Right lobe of liver (tissue), 6 donors: ENCODE measurements at places on chromosomes 6 and 20. TPM values are rescaled to one million over a fixed set of nuclear protein-coding genes. Genes with fewer than 3 reads are reported as not detected.

- DNase-seq: peak; percentile 64
- H3K4me1 ChIP-seq: no peaks in the 10 kb centered on the region
- H3K36me3 ChIP-seq: no peaks in the 10 kb centered on the region
Measured at GRCh38 chr6:33018904-33019303, 9.5 kb upstream of the HLA-DOA start.

DNA sequence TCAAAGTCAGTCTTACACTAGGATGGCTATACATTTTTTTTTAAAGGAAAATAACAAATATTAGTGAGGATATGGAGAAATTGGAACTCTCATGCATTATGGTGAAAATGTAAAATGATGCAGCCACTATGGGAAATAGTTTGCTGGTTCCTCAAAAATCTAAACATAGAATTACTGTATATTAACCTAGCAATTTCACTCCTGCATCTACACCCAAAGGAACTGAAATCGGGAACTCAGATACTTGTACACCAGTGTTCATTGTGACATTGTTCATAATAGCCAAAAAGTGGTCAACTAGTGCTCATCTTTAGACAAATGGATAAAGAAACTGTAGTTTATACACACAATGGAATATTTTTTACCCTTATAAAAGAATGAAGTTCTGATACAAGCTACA, 110.7 kb downstream of the UTRN start:
- H3K27me3 ChIP-seq: no peaks in the 10 kb centered on the region
- H3K27ac ChIP-seq: no peak overlapping the region
- no peak overlapping the region for H3K4me3 ChIP-seq
- H3K4me1 ChIP-seq: peaks cover 2% of the 10 kb centered on the region
- DNase-seq: no peak

DNA sequence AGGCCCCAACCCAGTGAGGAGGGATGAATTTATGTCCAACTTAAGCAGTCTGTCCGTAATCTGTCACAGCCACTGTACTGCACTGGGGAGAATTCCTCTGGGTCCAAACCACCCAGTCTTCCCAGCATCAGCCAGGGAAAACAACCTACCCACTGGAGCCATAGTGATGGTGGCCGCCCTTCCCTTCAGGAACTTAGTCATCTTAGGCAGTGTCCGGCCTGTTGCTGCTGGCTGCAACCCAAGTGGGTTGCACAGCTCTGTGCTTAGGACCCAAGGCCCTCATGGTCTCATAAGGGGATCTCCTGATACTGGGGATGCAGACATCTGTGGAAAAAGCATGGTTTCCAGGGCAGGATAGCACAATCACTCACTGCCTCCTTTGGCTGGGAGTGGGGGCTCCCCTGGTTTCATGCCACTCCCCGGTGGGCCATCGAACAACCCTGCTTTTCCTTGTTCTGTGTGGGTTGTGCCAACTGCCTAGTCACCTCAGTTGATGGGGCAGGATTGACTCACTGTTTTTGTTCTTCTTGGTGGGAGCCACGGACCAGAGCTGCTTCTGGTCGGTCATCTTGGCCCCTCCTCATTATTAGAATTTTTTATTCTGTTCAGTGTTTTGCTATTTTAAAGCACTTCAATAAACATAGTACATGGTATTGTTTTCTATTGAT, 591.9 kb downstream of the DOK5 start:
- DNase-seq: no peak
- H3K4me3 ChIP-seq: no peak overlapping the region

DNA sequence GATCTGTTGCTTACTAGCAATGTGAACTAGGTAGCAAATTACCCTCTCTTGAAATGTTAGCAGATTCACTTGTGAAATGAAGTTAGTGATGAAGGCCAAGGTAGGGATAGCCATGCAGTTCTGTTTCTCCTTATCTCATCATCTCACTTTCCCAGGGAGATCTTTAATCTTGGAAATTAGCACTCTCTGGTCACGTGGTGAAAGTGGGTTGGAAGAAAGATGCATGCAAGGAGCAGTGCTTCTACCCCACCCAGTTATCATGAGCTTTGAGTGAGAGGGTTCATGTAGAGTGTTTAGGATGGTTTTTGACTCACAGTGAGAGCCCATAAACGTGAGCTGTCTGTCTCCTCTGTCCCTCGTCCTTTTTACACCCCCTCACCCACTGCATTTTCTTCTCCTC, 346.3 kb downstream of the QKI start:
- no peak overlapping the region for H3K27ac ChIP-seq
- DNase-seq: no peak
- H3K27me3 ChIP-seq: no peaks in the 10 kb centered on the region
- H3K4me3 ChIP-seq: no peak overlapping the region

- no peaks in the 10 kb centered on the region for H3K4me1 ChIP-seq
- H3K36me3 ChIP-seq: no peaks in the 10 kb centered on the region
- no peaks in the 10 kb centered on the region for H3K27me3 ChIP-seq
- H3K4me3 ChIP-seq: no peak overlapping the region
- DNase-seq: no peak
Measured at GRCh38 chr20:15905661-15906060, 667.6 kb downstream of the KIF16B start.

GRCh38 chr6:66896415-66896814, 1189.4 kb upstream of the EYS start:
- no peaks in the 10 kb centered on the region for H3K27me3 ChIP-seq
- H3K4me3 ChIP-seq: no peak overlapping the region
- DNase-seq: no peak
- H3K27ac ChIP-seq: no peak overlapping the region
- no peaks in the 10 kb centered on the region for H3K36me3 ChIP-seq

DNA sequence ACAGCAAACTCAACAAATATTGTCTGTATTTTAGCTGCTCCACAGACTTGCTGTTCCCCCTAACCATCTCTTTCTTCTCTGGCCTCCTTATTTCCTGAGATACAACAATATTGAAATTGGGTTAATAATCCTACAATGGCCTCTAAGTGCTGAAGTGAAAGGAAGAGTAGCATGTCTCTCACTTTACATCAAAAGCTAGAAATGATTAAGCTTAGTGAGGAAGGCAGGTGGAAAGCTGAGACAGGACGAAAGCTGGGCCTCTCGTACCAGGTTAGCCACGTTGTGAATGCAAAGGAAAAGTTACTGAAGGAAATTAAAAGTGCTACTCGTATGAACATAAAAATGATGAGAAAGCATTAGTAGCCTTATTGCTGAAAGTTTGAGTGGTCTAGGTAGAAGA, 63.8 kb downstream of the ELOVL5 start:
- DNase-seq: no peak
- H3K4me1 ChIP-seq: peaks cover 12% of the 10 kb centered on the region
- H3K27me3 ChIP-seq: no peaks in the 10 kb centered on the region
- no peaks in the 10 kb centered on the region for H3K36me3 ChIP-seq
- H3K27ac ChIP-seq: no peak overlapping the region
- no peak overlapping the region for H3K4me3 ChIP-seq

GRCh38 chr20:41643504-41643938, 25.3 kb upstream of the CHD6 start:
- H3K4me1 ChIP-seq: no peaks in the 10 kb centered on the region
- DNase-seq: no peak
- H3K36me3 ChIP-seq: no peaks in the 10 kb centered on the region
- no peak overlapping the region for H3K27ac ChIP-seq
- no peaks in the 10 kb centered on the region for H3K27me3 ChIP-seq

GRCh38 chr6:158292016-158292415, 20.2 kb upstream of the TULP4 start:
- H3K36me3 ChIP-seq: no peaks in the 10 kb centered on the region
- no peak overlapping the region for H3K27ac ChIP-seq
- no peak for DNase-seq
- no peaks in the 10 kb centered on the region for H3K27me3 ChIP-seq

DNA sequence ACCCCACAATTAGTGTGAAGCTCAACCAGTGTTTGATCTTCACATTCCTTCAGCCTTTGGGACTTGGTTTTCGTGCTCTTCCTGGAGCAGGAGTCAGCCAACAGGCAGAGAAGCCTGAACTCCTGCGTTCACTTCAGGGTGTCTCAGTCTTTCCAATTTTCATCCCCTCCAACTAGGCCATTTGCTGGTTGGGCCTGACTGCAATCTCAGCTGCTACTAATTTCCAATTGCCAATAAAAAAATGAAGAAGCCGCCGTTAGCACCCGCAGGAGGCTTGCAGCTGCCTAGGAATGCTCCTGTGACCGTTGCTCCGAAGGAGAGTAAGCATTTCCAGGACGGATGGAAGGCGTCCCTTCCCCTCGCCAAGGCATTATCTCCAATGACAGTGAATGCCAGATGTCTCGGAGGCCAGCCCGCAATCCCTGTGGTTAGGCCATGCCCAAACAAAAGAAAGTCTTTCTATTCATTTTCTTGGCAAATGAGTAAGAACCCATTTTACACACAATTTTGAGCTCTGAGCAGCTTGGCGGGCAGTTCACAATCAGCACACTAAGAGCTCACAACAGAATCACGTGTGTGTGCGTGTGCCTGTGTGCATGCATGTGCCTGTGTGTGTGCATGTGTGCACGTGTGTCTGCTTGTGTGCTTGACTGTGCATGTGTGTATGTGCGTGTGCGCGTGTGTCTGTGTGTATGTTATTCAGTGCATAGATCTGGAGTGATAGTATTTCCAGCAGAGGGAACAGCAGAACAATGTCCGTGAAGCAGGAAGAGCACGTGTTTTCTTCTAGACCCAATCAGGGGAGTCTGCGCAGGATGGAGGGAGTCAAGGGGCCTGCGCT, 301.2 kb downstream of the SMOC2 start:
- no peak overlapping the region for H3K4me3 ChIP-seq
- no peak overlapping the region for H3K27ac ChIP-seq
- no peak for DNase-seq
- no peaks in the 10 kb centered on the region for H3K27me3 ChIP-seq
- no peaks in the 10 kb centered on the region for H3K4me1 ChIP-seq

DNA sequence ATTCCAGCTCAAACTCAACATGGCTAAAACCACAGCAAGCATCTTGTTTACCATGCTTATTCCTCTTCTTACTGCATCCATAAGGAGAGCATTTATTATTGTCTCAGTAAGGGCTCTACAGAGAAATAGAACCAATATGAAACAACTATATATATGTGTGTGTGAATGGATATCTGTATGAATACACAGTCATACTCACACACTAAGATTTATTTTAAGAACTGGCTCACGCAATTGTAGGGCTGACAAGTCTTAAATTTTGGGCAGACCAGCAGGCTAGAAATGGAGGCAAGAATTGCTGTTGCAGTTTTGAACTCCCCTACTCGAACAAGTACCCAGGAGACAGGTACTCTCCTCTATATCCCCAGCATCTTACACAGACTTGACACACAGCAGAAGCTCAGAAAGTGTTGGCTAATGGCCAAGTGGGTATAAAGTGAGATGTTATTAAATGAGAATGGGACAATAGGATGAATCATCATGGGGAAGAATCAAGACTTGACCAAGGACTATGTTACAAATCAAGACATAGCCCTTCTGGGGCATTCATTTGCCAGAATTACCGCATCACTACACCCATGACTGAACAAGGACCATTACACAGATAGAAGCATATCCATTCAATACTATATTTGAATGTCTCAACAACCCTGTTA, 13.0 kb downstream of the ZHX3 start:
- DNase-seq: no peak
- no peaks in the 10 kb centered on the region for H3K36me3 ChIP-seq
- H3K27ac ChIP-seq: no peak overlapping the region

DNA sequence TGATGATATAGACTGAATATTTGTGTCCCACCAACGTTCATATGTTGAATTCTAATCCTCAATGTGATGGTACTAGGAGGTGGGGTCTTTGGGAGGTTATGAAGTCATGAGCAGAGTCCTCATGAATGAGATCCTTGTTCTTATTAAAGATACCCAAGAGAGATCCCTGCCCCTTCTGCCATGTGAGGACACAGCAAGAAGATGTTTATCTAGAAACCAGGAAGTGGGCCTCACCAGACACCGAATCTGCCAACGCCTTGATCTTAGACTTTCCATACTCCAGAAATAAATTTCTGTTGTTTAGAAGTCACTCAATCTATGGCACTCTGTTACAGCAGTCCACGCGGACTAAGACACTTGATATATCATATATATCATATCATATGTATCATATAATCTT, 67.7 kb upstream of the GCM1 start:
- H3K4me1 ChIP-seq: no peaks in the 10 kb centered on the region
- no peak overlapping the region for H3K27ac ChIP-seq
- H3K36me3 ChIP-seq: no peaks in the 10 kb centered on the region
- H3K4me3 ChIP-seq: no peak overlapping the region

- peaks cover 6% of the 10 kb centered on the region for H3K4me1 ChIP-seq
- no peak overlapping the region for H3K27ac ChIP-seq
- H3K27me3 ChIP-seq: no peaks in the 10 kb centered on the region
Measured at GRCh38 chr20:63542031-63542559, 4.9 kb upstream of the PTK6 start.

DNA sequence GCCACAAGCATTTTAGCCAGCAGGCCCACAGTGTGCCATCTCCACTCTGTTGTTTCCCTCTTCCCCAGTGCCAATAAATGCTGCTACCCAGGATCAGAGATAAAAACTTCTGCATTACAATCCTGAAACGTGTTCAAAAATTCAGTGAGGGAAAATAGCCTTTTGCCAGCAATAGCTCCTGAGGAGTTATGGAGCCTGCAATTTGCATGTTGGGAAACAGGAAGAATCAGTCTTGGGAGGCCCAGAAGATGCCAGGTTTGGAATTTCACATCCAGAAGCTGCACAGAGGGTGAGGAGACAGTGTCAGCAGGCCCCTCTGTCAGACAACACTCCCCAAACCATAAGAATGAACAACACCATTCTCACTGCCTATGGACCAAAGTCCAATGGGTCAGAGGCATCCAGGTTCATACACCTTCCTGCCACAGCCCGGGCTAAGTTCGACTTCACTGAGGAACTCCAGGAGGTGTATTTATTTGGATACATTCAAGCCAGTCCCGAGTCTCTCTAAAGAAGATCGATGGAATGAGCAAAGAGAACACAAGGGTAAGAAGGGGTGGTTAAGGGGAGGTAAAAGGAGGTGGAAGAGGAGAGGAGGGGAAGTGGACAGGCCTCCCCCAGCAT, 20.8 kb downstream of the RRBP1 start:
- H3K4me3 ChIP-seq: no peak overlapping the region
- no peaks in the 10 kb centered on the region for H3K4me1 ChIP-seq
- H3K27me3 ChIP-seq: no peaks in the 10 kb centered on the region
- H3K36me3 ChIP-seq: peaks cover 18% of the 10 kb centered on the region

The ULBP2 gene
- 0.20 TPM for total RNA-seq

The SOX18 gene
- 5.5 TPM for total RNA-seq

The MAP7 gene
- total RNA-seq: 14.8 TPM

The HTR1E gene
- not detected for total RNA-seq

The C20orf144 gene
- total RNA-seq: not detected

The GSTA3 gene
- total RNA-seq: not detected

The MAP3K5 gene
- total RNA-seq: 5.0 TPM

The OSTM1 gene
- total RNA-seq: 15.3 TPM

The OR2H2 gene
- not detected for total RNA-seq

The HUS1B gene
- 1.1 TPM for total RNA-seq

The PPP1R3G gene
- total RNA-seq: 0.98 TPM

The MEP1A gene
- not detected for total RNA-seq

The ESR1 gene
- 15.6 TPM for total RNA-seq
